KG1 (cell line): ENCODE measurements at places on chromosomes 2 and 18.

- no peak for DNase-seq
Measured at GRCh38 chr2:110124038-110124825, 8.6 kb upstream of the MALL start.

DNA sequence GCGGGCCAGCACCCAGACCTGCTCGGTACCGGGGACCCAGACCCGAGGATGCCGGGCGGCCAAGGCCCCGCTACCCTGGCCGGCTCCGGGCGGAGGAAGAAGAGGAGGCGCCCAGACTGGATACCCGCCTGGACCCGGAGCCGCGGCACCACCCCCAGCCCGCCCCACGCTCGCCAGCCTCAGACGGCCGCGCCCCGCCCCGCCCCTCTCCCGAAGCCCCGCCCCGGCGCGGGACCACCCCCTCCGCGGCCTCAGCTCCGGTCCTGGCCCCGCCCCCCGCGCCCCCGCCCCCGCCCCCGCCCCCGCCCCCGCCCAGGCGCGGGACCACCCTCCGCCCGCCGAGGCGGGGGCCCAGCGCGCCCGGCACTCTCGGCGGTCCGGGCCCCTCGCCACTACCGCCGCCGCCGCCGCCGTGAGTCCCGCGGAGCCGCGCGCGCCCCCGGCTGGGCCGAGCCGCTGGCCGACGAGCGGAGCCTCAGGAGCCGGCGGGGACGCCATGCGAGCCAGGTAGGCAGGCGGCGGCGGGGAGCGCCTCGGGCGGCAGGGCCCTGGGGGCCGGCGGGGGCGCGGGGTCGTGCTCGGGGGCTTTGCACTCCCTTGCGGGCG lies at the start of gene SH3BP4:
Gene SH3BP4, plus strand, starts transcription at position 354 of the 606 bp plus-strand sequence. CDS start 82,986 bp downstream, outside the sequence.
- no peak for DNase-seq

GRCh38 chr18:32468147-32468845 lies 2.4 kb downstream of the GAREM1 start:
- no peak for DNase-seq

- no peak for DNase-seq
Measured at GRCh38 chr2:9099341-9099751, 95.9 kb upstream of the MBOAT2 start.

- DNase-seq, result no peak
Measured at GRCh38 chr2:217743966-217744761, 258.6 kb downstream of the TNS1 start.
